ENCODE measurements at places on chromosomes 16 and 17.

DNA sequence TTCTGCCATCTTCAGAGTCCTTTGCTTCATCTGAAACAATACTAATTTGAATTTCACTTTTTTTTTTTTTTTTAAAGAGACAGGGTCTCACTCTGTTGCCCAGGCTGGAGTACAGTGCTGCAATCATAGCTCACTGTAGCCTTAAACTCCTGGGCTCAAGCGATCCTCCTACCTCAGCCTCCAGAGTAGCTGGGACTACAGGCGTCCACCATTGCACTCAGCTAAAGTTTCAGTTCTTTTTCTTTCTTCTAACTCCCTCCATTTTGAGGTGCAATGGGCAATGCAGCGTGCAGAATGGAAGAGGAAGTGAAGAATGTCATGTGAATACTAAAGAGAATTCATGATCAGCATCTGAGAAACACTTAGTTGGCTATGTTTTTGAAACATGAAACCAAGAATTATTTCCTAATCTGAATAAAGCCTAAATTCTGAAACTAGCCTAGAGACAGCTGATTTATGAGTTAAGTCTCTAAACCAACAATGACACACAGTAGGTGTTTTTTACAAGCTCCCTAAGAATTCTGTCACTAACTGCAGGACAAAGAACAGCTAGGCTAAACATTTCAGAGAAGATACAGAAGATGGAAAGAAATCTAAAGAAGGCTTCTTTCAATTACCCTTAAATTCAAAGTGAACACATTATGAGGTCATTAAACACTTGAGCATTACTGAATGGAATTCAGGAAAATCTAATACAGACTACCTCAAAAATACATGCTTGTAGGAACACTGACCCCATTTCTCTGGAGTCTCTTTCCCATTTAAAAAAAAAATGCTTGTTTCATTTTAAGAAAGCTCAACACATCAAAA is 21.0 kb downstream of the SNN start:
- no peak for DNase-seq

DNA sequence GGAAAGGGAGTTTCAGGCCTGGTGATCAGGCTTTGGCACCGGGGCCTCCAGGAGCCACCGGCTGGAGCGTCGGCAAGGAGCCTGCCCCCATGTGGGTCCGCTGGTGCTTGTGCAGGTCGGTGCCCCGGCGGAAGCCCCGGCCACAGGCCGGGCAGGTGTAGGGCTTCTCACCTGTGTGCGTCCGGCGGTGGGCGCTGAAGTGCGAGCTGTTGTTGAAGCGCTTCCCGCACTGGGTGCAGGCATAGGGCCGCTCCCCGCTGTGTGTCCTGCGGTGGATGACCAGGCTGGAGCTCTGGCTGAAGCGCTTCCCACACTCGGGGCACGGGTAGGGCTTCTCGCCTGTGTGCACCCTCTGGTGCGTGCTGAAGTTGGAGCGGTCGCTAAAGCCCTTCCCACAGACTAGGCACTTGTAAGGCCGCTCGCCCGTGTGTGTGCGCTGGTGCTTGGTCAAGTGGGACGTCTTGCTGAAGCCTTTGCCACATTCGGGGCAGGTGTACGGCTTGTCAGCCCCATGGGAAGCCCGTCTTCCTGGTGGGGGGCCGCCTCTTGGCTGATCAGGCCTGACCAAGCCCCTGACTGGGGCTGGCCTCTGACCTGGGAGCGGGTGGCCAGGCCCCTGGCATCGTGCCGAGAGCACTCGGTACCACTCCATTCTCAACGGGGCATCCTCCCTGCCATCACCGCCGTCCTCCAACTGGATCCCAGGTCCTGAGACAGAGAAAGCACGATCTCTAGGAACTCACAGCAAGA is 14.4 kb downstream of the ZNF500 start:
- no peak for DNase-seq

GRCh38 chr16:70660672-70661350 is 14.5 kb downstream of the IL34 start:
- DNase-seq: no peak

- DNase-seq: no peak
Observed at GRCh38 chr17:60573236-60574051, 26.5 kb upstream of the PPM1D start.

DNA sequence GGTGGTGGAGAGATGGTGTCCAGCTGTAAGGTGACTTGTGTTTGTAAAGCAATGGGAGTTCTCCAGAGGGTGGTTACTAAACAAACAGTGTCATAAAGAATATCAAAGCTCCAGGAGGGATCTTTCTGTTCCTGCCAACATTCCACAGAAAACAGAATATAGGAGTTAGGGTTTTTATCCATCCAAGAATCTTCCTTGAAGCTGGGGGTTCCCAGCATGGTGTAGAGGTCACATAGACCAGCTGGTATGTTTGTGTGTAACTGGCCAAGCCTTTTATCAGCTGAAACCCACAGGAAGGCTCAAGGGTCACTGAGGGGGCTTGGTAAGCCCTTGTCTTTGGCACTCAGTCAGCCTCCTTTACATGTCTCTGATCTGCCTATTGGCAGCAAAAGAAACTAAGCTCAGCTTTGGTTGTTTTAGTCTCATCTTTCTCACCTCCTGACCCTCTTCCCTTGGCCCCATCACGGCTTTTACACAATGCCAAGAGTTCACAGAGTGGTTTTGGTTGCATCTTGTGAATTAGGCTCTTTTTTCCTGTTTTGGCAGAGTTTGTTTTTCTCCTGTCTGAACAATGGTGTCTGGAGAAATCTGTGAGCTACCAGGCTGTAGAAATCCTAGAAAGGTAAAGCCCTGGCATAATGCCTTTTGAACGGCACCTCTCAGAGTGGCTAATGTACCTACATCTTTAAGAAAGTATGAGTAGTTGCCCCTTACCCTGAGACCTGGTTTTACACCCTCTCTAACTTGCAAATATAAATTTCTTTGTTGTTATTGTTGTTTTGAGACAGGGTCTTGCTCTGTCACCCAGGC is 4.6 kb downstream of the CNTD1 start:
- DNase-seq: no peak

- no peak for DNase-seq
Observed at GRCh38 chr16:73473713-73474112, 425.8 kb upstream of the ZFHX3 start.

- no peak for DNase-seq
Observed at GRCh38 chr17:51032850-51033249, 87.8 kb downstream of the SPAG9 start.

GRCh38 chr17:18626152-18626870 is 17.9 kb downstream of the TBC1D28 start:
- no peak for DNase-seq

DNA sequence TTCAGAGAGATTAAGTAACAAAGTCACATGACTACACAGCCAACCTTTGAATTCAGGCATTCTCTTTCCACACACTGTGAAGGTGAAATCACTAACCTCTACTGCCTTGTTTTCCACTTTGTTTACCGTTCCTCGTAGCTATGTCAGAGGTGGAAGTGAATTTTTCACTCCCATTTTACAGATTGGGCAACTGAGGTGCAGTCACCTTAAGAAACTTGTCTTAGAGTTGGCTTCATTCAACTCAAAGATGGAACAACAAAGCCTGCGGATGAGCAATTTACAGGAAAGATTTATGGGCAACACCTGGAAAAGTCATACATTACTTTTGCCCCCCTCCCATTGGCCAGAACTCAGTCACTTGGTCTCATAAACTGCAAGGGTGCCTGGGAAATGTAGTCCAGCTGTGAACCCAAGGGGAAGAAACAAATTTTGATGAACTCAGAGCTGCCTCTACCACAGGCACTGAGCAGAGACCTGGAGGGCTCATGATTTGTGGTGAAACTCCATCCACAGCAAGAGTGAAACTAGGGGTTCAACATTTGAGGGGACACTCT is 784.6 kb upstream of the EEF2KMT start:
- DNase-seq: no peak

GRCh38 chr16:12488371-12488770 is 315.3 kb downstream of the CPPED1 start:
- DNase-seq: no peak

GRCh38 chr16:82820855-82821254 is 194.1 kb downstream of the CDH13 start:
- no peak for DNase-seq

DNA sequence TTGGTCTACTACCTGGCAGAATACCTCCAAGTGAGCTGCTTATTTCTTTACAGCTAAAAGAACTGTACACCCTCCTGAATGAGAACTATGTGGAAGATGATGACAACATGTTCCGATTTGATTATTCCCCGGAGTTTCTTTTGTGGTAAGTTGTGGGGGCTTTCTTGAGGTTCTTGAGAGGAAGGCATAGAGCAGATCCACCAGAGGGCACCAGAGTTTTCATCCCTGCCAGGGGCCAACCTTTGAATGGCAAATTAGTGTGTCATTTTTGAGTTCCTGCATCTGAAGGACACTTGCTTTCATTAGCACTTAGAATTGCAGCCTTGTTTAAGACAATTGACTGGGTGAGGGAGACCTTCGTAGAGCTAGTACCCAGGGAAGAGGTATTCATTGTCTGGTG is 35.0 kb downstream of the NMT1 start:
- DNase-seq: no peak

GRCh38 chr16:75535901-75536300 is at the start of gene CHST5:
TSS of gene CHST5 (minus strand) at chr16:75536108. CDS start at chr16:75530384, 5,724 bp downstream.
- DNase-seq: no peak

DNA sequence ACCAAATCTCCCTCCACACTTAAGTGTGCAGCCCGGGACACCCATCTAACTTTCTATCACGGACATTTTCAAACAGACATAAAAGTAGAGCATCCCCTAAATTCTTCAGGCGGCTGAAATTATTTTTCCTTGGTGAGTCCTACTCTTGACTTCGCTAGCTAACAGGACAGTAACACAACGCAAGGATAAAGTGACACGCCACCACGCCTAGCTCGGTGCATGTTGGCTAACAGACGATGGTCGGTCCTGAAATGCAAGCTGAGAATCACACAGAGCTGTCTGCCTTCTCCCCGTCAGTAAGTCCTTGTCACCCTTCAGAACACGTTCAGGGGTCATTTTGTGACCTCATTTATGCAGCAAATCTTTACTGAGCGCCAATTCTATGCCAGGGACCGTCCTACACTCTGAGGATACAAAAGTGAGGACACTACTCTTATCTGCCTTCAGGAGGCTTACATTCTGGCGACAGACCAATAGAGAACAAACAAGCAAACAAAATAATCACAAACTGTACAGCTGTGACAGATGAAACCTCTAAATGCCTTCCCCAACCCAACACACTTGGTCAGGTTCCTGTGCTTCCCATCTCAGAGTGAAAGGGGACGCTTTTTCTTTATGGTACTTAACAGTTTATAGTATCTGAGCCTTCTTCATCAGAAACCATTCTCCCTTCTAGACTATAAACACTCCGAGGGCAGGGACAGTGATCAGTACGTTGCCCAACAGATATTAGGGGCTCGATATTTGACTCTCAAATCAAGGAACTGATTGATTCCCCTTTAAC is 1.3 kb downstream of the NTAN1 start:
- no peak for DNase-seq

DNA sequence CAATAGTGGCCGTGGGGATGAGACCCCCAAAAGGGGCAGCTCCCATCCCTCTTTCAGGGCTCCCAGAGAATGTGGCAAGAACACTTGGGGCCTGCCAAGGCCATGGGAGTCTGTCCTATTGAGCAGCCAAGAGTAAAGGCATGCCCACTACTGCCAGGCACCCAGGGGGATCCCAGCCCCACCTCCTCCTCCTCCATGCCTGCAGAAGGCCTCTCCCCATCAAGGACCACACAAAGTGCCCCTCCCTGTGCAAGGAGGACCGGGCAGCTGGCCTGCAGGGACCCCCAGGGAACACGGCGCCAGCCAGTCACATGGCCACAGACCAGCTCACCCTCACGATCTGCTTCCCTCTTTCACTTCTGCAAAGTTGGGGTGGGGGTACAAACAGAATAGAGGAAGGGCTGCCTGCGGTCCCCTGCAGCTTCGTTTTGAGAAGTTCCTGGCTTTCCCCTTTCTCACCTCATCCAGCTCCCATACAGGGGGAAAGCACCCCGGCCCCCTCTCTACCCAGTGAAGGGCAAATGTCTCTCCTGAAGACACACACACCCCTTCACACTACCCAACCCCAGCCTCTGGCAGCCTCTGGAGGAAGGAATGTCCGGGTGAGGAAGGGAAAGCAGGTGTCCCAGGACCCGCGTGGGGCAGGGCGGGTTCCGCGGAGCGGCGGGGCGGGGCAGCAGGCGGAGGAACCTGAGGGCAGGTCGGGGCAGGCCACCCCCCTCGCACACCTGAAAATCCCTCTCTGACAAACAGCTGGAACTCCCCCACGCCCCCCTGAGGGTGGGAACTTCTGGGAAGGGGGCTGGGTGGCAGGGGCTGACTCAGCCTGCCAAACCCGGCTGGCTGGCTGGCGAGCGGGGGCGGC is 2.0 kb downstream of the PPP1R9B start:
- DNase-seq: no peak

DNA sequence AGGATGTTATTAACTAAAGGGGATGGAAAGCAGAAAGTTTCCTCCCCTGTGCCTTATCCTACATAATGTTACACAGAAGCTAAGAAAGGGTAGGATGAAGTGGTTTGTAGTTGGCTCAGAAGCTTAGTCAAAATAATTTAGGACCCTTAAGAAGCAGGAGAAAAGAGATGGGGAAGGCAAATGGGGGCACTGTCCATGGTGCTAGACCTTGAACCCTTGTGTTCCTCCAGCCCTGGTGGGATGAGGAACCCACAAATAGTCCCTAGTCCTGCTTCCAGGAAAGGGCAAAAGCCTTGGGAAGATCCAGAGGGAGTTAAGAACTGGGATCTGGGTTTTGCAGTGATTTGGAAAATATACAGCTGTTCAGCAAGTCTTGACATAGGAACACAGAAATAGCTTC is 54.5 kb downstream of the SLC5A11 start:
- no peak for DNase-seq

- no peak for DNase-seq
Observed at GRCh38 chr17:14923981-14924380, 341.1 kb downstream of the PMP22 start.

- DNase-seq: no peak
Observed at GRCh38 chr16:30340621-30341020, 14.5 kb downstream of the CD2BP2 start.

DNA sequence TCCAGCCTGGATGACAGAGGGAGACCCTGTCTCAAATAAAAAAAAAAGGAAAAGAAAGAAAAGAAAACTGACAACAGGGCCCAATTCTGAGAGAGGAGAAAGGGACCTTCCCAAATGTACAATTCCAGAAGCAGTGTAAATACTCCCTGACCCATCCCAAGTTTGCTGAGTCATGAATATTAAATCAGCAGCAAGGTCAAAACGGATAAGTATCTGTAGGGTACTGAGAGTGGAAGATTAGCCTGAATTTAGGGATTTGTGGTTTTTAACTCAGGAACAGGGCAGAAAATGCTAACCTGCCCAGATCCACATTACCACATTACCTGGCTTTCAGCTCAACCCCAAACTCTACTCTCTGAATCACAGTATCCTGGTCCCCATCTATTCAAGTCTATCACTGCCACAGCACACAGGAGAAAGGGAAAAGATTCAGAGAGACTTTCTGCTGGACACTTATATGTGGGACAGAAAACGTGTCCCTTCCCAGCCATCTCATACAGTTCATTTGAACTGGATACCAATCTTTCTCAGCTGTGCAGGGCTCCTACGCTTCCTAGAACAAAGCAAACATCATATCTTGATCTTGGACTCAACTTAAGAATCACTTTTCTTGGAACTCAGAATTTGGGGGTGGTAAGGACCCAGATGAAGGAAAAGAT is 2.9 kb downstream of the FXR2 start:
- no peak for DNase-seq
